ENCODE measurements at places on chromosomes 1 and 21.

GRCh38 chr1:208036918-208037766 is 126.2 kb upstream of the CD34 start:
- no peak for DNase-seq

DNA sequence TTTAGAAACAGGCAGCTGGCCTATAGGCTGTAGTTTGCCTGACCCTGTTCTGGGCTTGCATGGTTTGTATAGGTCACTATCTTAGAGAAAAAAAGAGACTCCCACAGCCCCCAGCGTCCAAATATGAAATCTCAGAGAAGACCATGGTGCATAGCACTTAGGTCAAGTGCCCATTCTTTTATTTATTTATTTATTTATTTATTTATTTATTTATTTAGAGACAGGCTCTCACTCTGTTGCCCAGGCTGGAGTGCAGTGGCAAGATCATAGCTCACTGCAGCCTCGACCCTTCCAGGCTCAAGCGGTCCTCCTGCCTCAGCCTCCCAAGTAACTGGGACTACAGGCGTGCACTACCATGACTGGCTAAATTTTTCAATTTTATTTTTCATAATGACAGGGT is 50.8 kb upstream of the ARTN start:
- no peak for DNase-seq

DNA sequence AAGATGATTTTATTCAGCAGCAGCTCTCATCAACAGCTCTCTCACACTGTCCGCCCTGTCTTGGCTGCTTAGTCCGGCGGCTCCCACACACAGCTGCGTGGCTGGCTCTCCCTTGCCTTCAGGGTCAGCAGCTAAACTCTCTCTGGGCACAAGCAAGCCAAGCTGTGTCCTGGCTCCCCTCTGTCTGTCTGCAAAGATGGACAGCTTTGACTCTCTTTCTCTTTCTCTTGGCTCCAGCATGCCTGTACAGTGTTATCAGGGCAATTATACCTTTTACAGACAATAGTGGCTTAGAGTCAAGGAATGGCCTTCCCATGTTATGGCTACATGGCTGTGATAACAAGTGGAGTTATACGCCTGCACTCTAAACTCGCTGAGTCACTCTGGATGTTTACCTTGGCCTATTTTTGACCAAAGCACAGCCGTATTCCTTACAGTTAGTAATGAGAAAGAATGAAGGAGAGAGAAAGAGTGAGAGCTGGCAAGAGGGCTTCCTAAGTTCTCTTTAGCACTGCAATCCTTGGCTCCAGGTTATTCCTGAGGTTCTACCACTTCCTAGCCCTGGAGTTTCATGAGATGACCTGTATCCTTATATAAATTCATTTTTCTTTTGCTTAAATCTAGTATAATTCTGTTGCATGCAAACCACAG is 59.9 kb upstream of the ZSWIM5 start:
- DNase-seq, result no peak

GRCh38 chr1:28087614-28088167 is 719 bp downstream of the EYA3 start:
- no peak for DNase-seq

- no peak for DNase-seq
Measured at GRCh38 chr1:16189003-16189402, 23.4 kb downstream of the ARHGEF19 start.

DNA sequence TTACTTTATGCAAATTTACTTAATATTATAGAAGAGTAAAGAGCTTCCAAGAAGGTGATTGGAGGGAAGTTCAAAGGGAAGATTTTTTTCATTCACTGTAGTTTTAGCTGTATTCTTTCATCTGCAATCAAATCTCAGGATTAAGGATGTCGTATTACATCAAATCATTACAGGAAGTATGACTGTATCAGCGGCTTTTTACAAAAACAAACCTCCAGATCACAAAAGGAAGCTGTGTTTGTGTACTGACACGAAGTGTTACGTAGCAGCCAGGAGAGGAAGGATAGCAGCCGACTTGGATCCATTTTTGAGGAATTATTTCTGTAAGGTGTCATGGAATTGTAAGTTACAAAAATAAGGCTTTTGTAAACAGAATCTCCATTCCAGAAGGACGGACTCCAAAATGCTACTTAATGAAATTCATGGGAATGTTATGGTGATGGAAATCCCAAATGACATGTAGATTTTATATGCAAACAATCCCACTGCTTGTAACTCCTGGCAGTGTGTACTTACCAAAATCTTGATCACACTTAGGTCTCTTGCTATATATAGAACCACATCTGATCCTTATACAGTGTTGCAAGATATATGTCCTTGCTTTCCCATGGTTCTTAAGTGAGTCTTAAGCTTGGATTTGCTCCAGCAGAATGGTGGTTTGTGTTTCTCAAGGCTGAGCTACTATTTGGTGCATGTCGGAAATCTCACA is 49.8 kb downstream of the KCNJ15 start:
- DNase-seq, result no peak

GRCh38 chr21:40546647-40547046 is 300.3 kb downstream of the DSCAM start:
- no peak for DNase-seq

DNA sequence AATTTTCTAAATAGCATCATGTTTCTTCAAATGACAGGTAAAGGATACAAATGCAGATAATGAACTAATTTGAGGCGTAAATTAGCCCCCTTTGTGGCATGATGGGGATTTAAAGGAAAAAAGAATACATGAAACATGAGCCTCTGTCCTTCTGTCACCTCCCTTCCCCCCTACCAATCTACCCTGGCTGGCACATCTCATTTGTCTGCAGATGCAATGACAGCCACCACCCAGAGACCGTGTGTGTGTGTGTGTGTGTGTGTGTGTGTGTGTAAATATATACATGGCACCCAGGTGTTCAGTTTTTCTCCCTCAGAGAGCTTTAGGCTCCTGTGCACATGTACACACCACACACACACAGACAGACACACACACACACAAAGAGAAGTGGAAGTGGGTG is 451.1 kb downstream of the RWDD3 start:
- DNase-seq, result no peak

- no peak for DNase-seq
Measured at GRCh38 chr1:3304246-3304645, 150.2 kb upstream of the ARHGEF16 start.

DNA sequence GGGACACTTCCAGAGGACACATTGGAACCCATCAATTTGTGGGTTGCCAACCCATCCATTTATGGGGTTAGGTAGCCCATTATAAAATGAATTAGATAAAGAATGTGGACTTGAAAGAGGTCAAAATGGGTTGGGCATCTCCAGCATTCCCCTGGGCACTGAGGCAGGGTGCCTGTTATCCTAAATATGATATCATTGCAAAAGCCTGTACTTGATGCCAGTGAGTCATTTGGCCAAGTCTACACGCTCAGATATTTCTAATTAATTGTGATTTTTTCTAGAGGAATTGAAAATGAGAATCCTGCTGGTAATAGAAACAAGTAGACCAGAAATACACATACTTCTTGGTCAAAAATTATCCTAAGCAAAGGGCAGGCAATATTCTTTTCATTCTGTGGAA is 21.9 kb upstream of the NBL1 start:
- no peak for DNase-seq

DNA sequence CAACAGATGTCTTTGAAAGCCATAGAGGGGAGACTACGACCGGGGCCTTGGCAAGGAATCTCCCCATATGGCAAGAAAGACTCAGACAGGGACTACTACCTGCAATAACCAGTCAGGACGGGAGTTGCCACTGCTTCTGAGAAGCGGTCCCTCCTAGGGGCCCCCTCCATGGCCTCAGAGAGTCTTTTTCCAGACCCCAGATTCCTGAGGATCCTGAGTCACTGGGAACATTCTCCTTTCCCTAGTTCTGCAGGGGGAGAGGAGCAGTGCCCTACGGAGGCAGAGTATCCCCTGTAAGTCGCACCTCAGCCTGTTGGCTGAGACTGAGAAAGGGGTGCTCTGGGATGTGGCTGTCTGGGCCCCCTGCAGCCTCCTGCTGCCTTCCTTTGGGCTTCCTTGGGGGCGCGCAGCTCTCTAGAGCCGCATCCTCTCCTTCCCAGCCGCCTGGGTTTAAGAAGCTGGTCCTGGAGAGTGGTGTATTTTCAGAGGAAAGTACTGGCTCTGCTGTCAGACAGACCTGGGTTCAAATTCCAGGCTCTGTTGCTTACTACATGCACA is 7.8 kb downstream of the GLIS1 start:
- no peak for DNase-seq

- no peak for DNase-seq
Measured at GRCh38 chr1:2493218-2493617, 17.1 kb downstream of the PLCH2 start.

DNA sequence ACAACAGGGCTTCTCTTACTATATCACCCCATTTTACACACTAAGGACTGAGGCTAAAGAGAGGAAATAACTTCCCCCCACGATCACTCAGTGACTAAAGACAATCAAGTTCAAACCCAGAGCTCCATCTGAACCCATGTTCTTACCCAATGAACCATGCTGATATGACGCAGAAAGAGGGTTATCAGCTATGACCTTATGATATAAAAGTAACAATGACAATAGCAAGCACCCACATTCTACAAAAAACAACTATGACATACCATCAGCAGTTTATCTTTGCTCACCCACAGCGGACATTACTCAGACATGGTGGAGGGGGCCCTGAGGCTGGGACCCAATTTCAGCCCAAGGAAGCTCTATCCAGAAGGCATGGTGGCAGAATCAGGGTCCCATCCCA is 75.7 kb downstream of the PTPN14 start:
- no peak for DNase-seq

DNA sequence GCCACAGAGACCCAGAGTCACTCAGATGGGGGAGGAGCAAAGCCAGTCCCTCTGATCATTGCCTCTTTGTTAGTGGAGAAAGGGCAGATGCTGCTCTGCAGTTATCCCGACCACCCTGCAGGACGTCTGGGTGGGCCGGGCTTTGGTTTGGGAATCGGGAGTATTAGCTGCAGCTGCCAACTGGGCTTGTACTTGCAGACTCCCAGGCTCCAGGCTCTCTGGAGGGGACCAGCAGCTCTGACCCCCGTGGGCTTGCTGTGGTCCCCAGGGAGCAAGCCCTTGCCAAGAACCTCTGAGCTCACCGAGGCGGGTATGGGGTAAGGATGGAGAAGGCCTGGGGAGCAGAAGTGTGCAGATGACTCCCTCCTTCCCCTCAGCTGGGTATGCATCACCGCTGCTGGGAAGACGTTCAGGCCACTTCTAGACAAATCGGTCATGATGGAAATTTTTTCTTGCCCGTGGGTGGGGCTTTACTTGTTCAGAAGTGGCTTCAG is 21.6 kb downstream of the MAPKAPK2 start:
- DNase-seq, result no peak

GRCh38 chr1:168906367-168906766 is 177.4 kb upstream of the DPT start:
- no peak for DNase-seq

DNA sequence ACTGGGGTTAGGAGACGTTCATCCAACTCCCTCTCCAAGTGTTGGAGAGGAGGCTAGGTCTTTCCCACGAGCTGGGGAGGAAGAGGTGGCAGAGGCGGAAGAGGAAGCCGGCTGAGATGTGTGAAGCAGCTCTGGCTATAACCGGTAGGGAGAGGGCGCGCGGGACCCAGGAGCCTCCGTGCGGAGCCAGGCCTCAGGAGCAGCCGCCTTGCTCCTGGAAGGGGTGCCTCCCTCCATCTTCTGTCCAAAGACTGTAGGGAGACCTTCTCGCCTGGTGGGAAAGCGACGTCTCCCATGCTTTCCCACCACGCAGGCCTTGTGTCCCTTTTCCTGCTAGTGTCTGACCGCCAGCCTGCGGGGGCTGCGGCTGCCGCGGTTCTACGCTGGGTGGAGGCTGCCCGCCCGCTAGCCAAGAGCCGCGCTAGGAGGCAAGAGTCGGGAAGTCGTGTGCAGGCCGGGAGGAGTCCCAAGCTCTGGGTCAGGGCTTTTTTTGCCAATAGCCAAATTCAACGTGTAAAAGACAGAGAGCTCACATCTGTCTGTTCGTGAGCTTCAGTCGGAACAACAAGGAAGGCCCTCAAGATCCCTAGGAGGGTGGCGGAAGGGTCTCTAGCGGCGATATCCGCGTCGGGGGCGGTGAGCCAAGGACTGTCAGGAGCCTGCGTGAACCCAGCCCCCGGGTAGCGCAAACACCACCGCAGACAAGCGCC is 8.4 kb upstream of the NBPF11 start:
- DNase-seq, result no peak

DNA sequence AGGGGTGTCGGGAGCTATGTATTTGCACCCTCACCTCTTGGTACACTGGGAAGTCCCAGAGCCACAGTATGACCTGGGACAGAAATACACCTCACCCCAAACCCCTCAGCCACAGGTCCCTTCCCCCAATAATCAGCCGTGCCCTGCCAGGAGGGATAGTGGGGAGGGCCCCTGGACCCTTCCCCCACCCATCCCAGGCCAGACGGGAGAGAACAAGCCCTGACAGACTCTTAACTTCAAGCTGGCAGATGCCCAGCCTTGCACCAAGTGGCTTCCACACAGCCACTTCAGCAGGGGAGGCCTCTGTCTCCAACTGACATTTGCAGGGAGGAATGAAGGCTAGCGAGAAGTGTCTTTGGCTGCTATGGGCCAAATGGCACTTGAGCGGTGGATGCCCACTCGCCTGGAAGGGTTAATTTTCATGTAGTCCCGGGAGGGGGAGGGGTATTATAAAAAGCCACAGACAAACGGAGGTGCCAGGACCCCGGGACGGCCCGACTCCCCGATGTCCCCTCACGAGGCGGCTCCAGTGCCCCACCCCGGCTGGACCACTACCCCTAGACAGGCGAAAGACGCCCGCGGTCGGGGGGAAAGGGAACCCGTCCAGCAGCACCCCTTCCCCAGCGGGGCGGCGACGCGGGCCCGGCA is 495 bp downstream of the SYNC start:
- no peak for DNase-seq

Measured in cerebellar nuclear complex (tissue), 1 donor.